ENCODE measurements at places on chromosomes 3 and 15.

DNA sequence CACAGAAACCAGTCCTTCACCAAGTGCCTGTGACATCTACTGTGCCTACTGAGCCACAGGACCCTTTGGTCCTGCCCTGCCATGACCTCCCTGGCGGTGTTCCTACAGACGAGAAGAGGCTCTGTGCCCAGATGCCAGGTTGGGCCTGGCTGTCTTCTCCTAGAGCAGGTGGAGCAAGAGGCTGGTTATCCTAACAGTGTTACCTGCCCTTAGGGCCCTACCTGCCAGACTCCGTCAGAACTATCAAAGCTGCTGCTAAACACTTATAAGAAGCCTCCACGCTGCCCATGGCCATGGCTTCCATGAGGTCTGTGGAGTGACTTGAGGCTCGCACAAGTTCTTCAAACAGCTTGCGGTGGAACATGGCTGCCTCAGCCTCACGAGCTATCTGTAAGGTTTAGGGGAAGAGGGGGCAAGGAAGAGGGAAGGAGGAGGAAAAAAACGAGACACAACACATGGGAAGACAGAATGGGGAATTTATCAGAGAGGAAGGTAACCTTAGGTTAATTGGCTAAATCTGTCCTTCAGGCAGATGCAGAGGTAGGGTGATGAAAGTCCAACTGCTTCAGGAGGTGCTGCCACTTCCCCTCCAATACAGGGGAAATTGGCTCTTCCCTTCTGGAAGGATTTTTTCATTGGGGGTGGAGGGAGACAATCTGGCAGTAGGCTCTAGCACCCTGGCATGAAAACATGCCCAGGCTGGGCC, 5.4 kb upstream of the GRAMD2A start:
- DNase-seq = no peak

- no peak for DNase-seq
Observed at GRCh38 chr3:120418866-120419490, 31.8 kb downstream of the FSTL1 start.

- DNase-seq = no peak
Observed at GRCh38 chr3:188734395-188734794, 437.4 kb upstream of the TPRG1 start.

DNA sequence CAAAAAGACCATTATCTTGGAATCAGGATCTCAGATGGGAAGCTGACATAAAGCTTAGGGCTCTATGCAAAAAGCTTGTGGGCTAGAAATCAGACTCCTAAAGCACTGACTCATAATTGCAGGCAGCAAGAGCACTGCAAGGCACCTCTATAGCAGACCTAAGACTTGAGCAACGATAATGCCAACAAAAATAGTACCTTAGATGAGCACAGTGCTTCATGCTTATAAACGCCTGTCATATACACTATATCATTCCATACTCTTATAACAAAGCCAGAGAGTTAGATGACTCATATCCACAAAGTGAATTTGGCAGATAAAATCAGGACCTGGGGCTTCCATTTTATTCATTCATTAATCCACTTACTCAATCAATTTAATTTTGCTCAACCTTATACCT, 560.8 kb downstream of the MCTP2 start:
- no peak for DNase-seq

GRCh38 chr3:196440696-196441095, 8.5 kb upstream of the UBXN7 start:
- no peak for DNase-seq

GRCh38 chr15:69787791-69788190, 309.9 kb downstream of the TLE3 start:
- DNase-seq = no peak

DNA sequence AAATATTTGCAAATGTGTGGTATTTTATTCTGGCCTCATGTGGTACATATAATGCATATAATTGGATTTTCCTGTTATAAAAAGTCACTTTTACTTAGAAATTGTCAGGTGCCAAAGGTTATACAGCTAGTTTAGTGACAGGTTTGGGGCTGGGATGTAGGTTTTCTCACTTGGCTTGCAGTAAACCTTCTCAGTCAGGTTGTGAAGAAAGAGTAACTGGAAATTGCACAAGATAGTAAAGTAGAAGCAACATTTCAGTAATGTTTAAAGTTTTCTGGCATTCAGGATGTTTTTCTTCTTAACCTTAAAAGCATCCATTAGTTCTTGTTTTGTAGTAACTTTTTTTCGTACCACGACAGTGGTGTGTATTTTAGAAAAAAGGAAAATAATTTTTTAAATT, 53.9 kb downstream of the MEF2A start:
- no peak for DNase-seq

DNA sequence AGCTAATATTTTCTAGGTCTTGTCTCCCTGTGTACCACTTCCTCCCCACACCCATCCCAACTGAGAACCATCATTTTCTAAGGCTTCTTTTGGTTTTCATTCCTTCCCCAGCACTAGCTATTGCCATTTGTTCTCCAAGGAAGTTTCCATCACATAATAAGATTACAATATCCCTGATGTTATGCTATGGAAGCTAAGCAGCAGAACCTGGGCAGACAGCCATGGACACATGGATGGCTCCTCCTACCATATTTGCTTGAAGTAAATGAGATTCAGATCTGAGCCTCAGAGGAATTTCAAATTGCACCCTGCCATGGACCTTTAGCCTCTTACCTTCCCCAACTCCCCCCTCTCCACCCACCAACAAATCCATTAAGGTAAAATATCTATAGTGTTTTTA, 31.5 kb downstream of the GASK1A start:
- no peak for DNase-seq

- peak; percentile 79 for DNase-seq
Observed at GRCh38 chr15:72685925-72686794, at the start of the genes BBS4 and HIGD2B. Gene BBS4, plus strand, starts transcription at chr15:72686207. Its CDS starts 21 bp downstream, at chr15:72686228. Gene HIGD2B, minus strand, starts transcription at chr15:72686182. Its CDS starts 9,808 bp downstream, at chr15:72676374.

- no peak for DNase-seq
Observed at GRCh38 chr3:23547905-23548650, 257.7 kb upstream of the UBE2E1 start.

DNA sequence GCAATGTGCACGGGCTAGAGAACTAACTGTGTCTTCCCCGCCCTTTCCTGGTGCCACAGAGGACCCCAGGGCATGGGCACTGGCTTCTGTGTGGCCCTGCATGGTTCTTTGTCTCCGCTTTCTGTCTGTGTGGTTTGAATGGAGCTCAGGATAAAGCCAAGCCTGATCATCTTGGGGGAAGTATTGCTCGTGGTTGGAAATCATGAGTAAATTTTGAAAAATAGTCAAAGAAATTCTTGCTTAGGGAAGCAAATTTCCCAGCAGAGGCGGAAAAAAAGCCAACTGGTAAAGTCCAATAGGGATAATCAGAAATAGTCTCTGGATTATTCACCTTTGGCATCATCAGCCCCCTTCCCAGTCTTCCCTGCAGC, 55.4 kb downstream of the MAGEF1 start:
- no peak for DNase-seq

DNA sequence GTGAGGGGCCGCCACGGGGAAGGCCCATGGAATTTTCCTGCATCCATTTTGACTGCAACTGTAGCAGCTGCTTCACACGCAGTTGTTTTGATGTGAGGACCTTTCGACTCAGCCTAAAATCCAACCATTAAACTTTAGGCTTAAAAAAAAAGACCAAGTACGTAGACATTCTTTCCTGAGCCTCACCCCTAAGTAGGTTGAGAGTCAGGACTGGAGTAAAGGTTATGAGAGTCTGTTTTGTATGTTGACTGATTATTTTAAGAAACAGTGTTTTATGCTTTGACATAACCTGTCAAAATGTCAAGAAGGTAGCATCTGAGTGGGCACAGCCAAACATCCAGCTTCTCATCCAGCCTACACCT, 45.7 kb upstream of the AMOTL2 start:
- DNase-seq = no peak

DNA sequence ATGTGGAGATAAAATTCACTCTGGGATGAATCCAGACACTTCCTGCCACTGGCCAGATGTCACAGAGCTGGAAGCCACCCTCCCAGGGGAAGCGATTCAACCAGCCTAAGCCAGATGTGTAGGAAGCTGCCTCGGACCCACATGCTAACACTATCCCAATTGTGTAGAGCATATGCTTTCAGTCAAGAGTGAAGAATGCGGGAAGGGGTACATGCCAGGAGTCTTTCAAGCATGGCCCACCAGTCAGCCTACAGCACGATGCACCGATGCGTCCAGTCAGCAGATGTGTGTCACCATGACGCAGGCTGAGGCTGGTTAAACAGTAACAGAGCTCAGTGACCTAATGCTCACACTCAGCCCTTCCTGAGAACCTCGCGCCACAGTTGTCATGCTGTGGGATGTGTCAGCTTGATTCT, 38.8 kb upstream of the BNC1 start:
- no peak for DNase-seq

DNA sequence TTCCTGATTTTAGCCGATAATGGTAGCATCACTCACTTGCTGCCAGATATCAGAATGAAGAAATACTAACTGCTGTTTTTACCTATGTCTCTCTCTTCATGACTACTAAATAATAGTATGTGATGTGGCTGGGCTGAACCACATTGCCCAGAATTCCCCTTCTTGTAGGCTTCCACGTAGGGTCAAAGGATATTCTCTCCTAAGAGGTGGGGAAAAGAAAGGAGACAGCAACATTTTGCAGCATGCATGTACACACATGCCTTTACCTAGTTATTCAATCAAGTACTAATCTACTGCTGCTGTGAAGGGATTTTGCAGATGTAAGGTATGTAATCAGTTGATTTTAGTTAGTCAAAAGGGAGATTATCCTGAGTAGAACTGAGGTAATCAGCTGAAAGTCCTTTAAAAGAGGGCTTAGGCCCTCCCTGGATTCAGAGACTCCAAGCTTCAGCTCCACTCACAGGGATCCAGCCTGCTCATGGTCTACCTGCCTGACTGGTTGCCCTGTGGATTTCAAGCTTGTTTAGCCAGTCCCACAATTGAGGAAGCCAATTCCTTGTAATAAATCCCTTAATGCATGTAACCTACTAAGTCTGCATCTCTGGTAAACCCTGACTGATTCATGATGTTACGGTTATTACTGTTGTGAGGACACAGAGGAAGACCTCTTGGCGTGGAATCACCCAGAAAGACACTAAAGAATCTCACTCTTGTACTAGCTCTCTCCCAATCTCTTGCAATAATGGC, 20.4 kb downstream of the PLD1 start:
- DNase-seq = no peak

DNA sequence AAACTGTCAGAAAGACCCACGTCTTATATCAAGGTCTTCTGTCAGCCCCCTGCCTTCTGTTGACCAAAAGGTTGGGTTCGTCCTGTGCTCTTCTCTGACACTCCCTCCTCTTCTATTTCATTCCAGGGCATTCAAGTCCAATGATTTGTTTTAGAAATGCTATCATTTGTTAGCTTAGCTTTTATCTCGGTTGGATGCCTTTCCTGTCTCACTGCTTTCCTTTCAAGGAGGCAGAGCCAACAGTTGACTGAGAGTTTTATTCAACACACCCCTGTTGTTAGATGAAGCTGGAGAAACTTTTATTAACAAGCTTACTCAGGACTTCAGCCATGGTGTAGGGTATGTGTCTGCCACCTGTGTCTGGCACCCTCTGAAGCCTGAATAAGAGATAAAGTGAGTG, 112.0 kb upstream of the SLC7A14 start:
- DNase-seq = no peak

DNA sequence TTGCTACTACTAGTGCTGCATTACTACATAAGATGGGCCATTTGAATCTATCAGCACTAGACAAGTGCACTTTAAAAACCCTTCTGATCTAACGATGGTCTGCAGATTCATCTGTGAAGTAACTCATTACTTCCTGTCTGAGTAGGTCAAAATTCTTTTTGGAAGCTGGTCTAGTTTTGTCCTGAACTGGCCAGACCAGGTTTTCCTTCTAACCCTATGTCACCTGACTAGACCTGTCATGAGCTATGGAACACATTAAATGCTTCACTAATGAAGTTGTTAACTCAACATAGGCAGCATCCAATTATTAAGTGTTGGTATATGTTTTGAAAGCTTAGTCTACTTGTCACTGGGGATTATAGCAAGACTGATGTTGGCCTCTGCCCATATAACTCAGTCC, 10.1 kb upstream of the RBM5 start:
- DNase-seq = no peak

Measured in hematopoietic multipotent progenitor cell treated with erythropoietin and hydrocortisone succinate and interleukin-3 and kit ligand, for 15 days (in vitro differentiated cells).